ENCODE measurements at places on chromosomes 1 and 21. TPM values are rescaled to one million over a fixed set of nuclear protein-coding genes. Genes with fewer than 3 reads are reported as not detected.
A peak's percentile ranks its signal among the peaks of the same experiment; 100 is the strongest.

- DNase-seq, result peak; percentile 100
Measured at GRCh38 chr1:12604114-12604874, 13.7 kb downstream of the DHRS3 start.

CHRM3 gene
- 0.20 TPM for total RNA-seq

VWA5B1 gene
- total RNA-seq, result not detected

GRCh38 chr1:228059634-228060457 is 22.7 kb upstream of the ARF1 start:
- DNase-seq, result no peak

- no peak for DNase-seq
Measured at GRCh38 chr1:97674517-97674916, 246.3 kb downstream of the DPYD start.

- DNase-seq, result peak; percentile 20
Measured at GRCh38 chr1:93093332-93094006, 14.4 kb downstream of the MTF2 start.

Data from M059J (cell line).